NCI-H1417 (cell line): ENCODE measurements at places on chromosomes 12 and 14.

- no peak for DNase-seq
Observed at GRCh38 chr12:124778411-124778810, 85.3 kb downstream of the SCARB1 start.

DNA sequence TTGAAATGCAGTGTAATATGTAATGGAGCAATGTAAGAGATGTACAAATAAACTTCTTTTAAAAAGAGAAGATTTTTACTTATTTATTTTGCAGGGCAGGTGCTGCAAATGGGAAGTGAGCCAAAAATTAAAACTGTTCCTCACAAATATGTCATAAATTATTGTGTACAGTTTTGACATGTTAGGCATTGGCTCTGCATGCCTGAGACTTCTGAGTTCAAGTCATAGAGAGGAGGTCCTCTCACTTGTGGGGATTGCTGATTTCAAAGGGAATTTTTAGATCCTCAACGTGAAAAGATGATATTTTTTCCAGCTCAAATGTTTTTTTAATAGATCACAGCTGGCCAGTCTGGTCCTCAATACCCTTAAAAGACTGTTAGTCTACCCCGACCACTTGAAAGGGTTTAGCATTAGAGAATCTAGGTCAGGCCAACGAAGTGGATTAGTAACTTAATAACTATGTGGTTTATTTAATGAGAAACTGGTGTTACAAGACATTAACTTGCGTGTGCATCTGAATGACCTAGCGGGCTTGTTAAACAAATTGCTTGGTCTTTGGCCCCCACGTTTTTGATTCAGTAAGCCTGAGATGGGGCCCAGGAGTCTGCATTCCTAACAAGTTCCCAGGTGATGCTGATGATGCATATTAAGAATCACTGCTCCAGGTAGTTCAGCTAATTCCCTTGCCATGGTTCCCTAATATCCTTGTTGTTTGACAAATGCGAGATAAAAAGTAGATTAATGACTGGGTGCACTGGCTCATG is 30.9 kb upstream of the WDR89 start:
- no peak for DNase-seq

- DNase-seq, result no peak
Observed at GRCh38 chr12:68759852-68760251, 13.9 kb downstream of the SLC35E3 start.

- DNase-seq, result peak; percentile 21
Observed at GRCh38 chr12:56129206-56129941, 1.3 kb downstream of the ESYT1 start.

GRCh38 chr14:24036169-24036962 is 15.4 kb upstream of the CARMIL3 start:
- DNase-seq, result peak; percentile 79

GRCh38 chr12:54631551-54631950 is 3.1 kb downstream of the LACRT start:
- no peak for DNase-seq

DNA sequence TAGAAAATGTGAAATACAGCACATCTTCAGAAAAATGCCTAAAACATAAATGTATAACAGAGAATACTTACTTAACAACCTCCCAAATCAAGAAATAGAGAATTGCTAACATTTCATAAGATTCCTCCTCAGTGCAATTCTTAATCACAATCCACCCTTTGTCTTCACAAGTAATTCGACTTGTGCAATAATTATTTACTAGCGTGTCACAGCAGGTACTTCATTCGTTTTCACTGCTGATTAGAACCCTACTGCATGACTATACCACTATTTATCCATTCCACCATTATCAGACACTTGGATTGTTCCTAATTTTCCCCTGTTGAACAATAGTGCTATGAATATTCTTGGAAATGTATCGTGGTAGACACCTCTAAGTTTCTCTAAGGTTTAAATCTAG is 64.9 kb upstream of the BBS10 start:
- no peak for DNase-seq

DNA sequence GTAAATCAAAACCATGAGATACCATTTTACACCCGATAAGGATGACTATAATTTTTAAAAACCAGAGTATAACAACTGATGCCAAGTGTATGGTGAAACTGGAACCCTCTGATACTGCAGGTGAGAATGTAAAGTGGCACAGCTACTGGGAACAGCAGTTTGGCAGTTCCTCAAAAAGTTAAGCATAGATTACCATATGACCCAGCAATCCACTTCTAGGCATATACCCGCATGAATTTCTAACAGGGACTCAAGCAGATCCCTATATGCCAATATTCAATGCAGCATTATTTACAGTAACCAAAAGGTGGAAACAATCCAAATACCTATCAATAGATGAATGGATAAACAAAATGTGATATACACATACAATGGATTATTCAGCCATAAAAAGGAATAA is 57.4 kb downstream of the BAZ1A start:
- DNase-seq, result no peak

DNA sequence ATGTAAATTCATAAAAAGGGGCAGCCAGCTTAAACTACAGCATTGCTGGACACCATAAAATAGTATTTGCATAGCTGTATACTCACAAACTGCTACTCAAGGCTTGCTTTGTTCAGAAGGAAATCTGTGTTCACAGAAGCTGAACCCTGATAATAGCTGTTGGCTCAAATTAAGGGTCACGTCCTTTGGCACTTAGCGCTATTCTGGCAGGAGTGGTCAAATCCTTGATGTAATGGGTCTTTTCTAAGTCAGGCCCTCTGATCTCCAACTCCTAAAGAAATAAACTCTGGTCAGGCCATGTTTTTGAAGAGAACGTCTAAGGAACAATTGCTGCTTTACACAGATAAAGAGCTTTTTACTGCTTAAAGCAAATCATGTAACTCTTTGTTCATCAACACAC is 12.8 kb upstream of the PSMA6 start:
- DNase-seq, result no peak

DNA sequence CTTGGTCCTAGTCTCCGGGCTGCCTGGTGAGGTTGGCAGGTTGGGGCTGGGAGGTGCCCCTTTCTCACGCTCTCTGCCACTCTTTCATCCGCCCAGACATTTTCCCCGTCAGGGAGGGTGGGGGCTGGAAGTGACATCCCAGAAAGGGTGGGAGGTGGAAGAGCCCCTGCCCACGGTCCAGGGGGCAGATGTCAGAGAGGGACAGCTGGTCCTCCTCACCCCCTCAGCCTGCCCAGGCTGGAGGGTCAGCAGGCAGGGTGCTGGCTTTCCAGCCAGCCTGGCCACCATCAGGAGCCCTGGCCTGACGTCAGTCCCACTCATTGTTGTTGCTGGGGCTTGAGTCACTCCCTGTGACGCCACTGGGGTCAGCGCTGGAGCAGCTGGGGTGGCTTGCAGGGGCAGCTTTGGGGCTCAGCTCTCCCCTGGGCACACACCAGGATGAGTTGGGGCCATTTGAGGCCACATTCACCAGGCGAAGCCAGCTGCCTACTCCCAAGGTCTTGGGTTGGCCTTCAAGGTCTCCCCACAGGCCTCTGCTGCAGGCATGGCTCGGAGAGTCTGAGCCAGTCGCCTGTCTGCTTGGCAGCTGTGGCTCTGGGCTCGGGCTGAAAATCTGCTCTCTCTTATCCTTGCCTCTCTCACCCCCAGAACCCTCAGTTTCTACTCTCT is 5.7 kb upstream of the ATG101 start:
- no peak for DNase-seq

- no peak for DNase-seq
Observed at GRCh38 chr14:90319173-90319572, 12.6 kb downstream of the NRDE2 start.

GRCh38 chr14:88554457-88555286 is at the start of gene PTPN21:
Gene PTPN21, minus strand, starts transcription at chr14:88555007. Its CDS starts 4,590 bp downstream, at chr14:88550417.
- DNase-seq, result peak; percentile 70

- DNase-seq, result no peak
Observed at GRCh38 chr12:31431721-31432240, 105.8 kb upstream of the SINHCAF start.

- DNase-seq, result peak; percentile 99
Observed at GRCh38 chr14:74140374-74140850, 55.7 kb downstream of the LIN52 start.

GRCh38 chr14:33377596-33378390 is 439.1 kb downstream of the NPAS3 start:
- no peak for DNase-seq

- DNase-seq, result peak; percentile 48
Observed at GRCh38 chr14:105477660-105478397, 3.2 kb downstream of the CRIP2 start.

DNA sequence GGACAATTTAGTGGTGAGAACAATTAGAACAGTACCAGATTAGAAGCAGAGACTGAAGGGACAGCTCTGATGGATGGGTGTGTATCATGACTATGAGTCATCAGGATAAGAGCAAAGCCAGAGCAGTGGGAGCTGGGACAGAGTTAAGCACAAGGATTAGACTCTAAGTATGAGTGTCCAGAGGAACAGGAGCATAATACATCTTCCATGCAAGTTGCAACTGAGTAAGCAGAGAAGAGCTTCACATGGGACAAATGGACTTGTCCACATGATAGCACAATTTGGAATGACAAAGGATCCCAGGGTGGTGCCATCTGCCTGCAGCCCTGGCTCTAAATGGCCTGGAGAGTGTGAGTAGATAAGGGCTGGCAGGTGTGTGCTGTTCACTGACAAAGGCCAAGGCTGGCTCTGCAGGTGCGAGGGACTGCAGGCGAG is 226.4 kb upstream of the CAND1 start:
- DNase-seq, result peak; percentile 90

- no peak for DNase-seq
Observed at GRCh38 chr14:90111895-90112534, 50.2 kb downstream of the KCNK13 start.

GRCh38 chr14:26394150-26394810 is 203.6 kb downstream of the NOVA1 start:
- DNase-seq, result peak; percentile 99

GRCh38 chr12:904010-904414 is 45.5 kb downstream of the RAD52 start:
- DNase-seq, result no peak

- DNase-seq, result no peak
Observed at GRCh38 chr14:47511829-47512228, 163.6 kb downstream of the MDGA2 start.

- DNase-seq, result no peak
Observed at GRCh38 chr12:54932038-54932437, 52.5 kb downstream of the TESPA1 start.

- no peak for DNase-seq
Observed at GRCh38 chr14:33653308-33653695, 297.6 kb downstream of the EGLN3 start.

DNA sequence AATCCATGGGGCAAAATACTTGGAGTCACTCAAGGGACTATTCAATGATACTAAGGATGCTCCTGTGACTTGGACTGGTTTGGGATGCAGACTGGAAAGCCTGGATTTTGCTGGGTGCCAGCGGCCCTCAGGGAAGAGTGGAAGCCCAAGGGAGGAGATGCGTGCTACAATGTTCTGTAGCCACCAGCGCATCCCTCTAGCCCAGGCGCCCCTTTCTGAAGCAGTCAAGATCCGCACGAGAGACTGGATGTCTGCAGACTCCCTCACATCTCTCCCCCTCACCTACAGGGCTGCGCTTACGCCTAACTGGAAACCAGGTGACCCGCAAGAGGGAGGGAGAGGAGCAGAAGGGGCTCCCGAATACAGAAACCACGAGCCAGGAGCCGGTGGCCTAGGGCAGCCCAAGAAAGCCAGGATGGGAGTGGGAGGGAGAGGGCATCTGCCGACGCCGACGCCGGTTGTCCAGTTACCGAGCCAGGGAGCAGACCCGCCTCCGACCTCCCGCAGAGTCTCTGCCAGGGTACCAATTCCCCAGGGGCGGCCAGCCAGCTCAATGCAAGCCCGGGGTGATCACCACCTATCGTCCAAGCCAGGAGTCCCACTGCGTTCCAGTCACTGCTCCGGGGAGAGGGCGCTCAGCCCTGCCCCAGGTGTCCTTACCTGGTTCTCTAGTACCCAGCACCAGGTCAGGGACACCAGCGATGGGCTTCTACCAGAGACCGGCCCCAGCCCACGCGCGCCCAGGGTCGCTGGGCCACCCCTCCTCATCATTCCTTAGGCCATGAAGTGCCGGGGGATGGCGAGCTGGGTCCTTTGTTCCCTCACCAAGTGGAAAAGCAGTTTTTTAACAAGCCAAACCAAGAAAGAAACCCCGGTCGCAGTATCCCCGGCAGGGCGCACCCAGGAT is 1.2 kb downstream of the NTN4 start:
- no peak for DNase-seq

- peak; percentile 96 for DNase-seq
Observed at GRCh38 chr12:98587084-98587483, 6.4 kb upstream of the SLC25A3 start.

DNA sequence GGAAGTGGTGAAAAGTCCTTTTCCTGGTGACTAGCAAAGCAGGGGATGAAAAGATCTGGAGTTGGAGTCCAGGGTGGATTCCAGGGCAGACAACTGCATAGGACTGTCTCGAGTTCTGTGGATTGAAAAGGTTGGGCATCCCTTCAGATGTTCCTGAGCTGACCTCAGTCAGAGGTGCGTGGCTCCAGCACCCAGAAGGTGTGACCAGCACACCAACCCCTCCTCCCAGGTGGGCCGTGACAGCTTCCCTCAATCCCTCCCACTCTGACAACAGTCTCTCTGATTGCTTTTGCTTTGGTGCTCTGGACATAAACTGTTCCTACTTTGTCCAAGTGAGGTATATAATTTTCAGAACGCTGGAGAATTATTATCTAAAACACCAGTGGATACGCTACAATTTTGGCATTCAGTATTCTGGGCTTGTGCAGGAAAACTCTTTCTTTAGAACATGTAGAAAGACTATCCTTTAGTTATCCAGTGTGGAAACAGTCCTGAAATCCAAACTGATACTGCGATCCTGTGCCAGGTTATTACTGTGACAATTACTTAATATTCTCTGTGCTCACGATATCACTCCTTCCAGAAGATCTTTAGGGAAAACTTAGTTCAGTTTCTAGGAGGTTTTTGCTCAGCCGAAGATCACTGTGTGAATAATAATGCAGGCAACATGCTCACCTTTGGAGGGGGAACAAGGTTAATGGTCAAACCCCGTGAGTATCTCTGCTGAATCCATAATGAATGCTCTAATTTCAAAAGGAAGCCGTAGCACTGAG is 87.9 kb downstream of the DAD1 start:
- no peak for DNase-seq

DNA sequence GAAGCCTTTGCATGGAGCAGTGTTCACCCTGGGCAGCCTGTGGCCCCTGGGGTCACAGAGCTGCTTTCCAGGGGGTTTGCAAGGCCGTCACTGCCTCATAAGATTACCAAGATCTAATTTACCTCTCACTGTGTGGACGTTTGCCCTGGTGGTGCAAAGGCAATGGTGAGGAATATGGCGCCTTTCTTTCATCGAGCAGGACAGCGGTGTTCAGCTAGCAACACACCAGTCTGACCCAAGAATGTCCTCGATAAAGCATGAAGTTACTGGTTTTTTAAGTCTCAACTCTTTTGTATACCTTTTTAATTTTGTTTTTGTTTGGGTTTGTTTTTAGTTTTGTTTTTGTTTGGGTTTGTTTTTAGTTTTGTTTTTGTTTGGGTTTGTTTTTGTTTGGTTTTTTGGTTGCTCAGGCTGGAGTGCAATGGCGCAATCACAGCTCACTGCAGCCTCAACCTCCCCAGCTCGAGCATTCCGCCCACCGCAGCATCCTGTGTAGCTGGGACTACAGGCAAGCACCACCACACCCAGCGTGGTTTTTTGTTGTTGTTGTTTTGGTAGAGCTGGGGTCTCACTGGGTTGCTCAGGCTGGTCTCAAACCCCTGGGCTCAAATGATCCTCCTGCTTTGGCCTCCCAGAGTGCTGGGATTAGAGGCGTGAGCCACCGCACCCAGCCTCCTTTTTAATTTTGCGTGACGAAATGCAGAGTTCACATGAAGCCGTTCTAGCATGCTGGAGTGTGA is 57.9 kb downstream of the PPP2R5C start:
- no peak for DNase-seq

GRCh38 chr12:115322275-115322674 is 638.3 kb upstream of the TBX3 start:
- no peak for DNase-seq
